ENCODE measurements at places on chromosomes 7 and 10. TPM values are rescaled to one million over a fixed set of nuclear protein-coding genes. Genes with fewer than 3 reads are reported as not detected.

- DNase-seq, result no peak
These were observed 241.7 kb downstream of the MAGI2 start for GRCh38 chr7:79211724-79212123.

DNA sequence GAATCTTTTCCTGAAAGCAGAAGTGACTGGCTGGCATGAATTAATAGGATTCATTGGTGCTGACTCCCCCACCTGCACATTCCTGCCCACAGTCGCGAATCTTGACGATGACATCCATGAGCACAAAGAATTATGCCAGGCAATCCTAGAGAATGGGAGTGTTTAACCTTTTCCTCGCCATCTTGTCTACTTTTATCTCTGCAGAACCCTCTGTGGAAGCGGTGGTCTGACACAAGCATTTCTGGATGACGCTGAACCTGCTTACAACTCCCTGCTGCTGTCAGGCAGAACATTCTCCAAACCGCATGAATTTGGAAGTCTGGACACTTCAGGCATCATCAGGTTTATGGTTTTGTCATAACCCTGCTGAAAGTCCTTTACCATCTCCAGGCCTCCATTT lies 36.5 kb downstream of the KLF6 start:
- no peak for DNase-seq

DNA sequence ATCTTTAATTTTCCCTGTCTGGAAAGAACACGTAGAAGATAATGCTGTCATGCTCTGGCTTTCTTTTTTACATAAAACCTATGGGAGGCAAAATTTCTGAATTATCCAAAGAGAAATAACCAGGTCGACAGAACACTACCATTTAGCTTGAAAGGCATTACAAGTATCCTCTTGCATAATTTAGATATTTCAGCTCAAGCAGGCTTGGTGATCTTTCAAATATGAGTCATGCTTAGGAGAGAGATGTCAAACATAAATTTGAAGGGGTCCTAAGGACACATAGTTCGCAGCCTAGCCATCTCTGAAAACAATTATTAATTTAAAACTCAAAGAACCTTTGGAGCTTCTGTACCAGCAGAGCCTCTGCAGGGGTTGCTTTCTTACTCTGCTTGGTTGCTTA lies 100.9 kb downstream of the FAS start:
- no peak for DNase-seq

GRCh38 chr7:10245406-10245805 lies 728.3 kb upstream of the PHF14 start:
- DNase-seq, result no peak

- no peak for DNase-seq
These were observed 194.4 kb upstream of the C7orf33 start for GRCh38 chr7:148395990-148396716.

- peak; percentile 35 for DNase-seq
These were observed 3.3 kb downstream of the MAPK8 start for GRCh38 chr10:48309711-48310226.

DNA sequence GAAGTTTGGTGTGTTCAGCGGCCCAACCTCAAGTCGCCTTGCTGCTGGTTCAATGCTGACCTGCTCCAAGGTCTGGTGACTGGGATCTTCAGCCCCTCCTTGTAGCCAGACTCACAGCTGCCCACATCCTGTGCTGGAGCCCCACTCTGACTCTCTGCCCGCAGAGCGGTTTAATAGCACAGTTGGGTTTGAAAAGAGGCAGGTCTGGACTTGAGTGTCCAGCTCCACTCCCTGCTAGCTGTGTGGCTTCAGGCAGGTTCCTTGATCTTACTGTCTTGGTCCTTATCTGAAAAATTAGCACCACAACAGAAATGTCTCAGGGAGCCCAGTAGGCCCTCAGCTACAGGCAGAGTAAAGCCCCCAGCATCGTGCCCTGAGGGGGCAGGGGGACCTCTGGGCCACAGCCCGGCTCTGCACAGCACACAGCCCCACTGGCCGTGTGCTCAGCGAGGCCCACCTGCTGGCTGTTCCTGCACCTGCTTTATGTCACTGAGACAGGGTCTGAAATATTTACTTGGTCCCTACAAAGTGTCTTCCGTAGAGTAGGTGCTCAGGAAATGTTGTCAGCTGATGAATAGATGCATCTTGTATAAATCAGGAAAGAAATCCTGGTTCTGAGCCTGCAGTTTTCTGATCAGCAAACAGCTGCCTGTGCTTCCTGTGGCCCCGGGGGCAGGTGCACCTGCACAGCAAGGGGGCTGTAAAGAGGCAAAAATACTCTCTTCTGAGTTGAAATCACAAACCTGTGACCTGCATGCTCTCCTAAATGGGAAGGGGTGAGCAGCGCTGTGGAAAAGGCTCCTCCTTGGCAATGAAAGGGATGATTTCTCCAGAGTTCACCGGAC lies 155.5 kb downstream of the SVIL start:
- DNase-seq, result no peak

GRCh38 chr7:121394709-121395140 lies 1.4 kb downstream of the FAM3C start:
- DNase-seq, result no peak

GRCh38 chr10:26860102-26860442 lies 686 bp downstream of the ABI1 start:
- no peak for DNase-seq

BAIAP2L1 gene
- 16.6 TPM for total RNA-seq

FRG2B gene
- not detected for total RNA-seq

NUTM2E gene
- total RNA-seq, result 0.15 TPM

SPDYE8 gene
- not detected for total RNA-seq

COPG2 gene
- total RNA-seq, result 45.7 TPM

ACSL5 gene
- not detected for total RNA-seq

ANK3 gene
- total RNA-seq, result 38.6 TPM

VIPR2 gene
- 2.5 TPM for total RNA-seq

CDNF gene
- 0.28 TPM for total RNA-seq

MMP21 gene
- not detected for total RNA-seq

KIAA1217 gene
- 3.7 TPM for total RNA-seq

JCAD gene
- total RNA-seq, result 3.9 TPM

All from H7 (cell line).